ENCODE measurements at places on chromosomes 5 and 9.

DNA sequence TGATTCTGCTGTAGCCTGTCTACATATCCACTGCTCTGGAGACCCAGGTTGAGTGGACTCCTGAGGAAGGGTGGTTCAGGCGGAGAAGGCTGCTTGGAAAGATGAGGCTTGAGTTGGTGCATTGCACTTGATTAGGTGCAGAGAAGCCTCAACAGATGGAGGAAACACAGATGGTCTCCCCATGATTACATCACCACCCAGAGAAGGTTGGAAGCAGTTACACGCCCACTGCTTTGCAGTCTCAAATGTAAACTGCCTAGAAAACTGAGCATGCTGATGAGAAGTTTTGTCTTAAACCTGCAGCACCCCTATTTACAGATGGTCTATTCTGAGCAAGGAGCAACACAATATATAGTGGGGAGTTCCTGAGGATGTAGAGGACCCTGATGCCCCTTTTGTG, 266.6 kb downstream of the PIK3R1 start:
- DNase-seq = no peak

DNA sequence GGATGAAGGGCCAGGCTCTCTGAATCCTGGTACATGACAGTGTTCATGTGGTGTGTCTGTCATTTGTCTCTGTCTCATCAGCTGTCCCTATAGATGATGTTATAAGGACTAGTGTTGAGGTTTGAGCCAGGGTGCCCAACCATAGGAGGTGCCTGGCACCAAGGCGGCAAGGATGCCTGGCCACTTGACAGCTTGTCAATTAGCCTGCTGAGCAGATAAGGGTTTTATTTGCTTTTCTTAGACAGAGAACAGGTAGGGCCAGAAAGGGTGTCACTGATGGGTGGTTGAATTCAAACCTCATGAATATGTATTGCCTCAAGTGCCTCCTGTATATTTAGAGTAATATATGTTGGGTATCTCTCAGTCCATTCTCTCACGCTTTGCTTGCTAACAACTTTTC, 30.1 kb upstream of the AUH start:
- no peak for DNase-seq

DNA sequence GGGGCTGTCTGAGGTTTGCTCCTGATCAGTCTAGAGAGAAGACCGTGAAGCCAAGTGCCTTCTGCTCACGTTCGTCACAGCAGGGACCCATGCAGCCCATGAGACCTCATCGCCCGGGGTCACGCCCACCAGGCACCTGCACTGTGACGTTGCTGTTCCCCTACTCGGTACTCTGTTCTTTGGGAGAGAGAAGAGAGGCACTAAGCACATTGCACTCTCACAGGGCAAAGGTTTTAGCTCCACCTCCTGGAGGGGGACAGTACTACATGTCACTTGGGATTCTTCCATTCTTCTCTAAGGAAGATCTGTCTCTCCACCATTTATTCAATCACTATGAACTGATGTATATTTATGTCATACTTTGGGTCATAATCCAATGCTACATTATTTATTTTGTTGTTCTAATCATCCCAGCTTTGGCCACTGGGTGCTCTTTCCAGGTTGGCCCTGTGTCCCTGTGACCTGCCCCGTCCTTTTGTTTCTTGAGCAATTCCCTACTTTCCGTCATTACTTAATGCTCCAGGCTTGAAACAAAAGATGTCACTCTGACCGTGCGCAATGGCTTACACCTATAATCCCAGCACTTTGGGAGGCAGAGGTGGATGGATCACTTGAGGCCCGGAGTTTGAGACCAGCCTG, 31.4 kb upstream of the BRD3 start:
- DNase-seq = no peak

DNA sequence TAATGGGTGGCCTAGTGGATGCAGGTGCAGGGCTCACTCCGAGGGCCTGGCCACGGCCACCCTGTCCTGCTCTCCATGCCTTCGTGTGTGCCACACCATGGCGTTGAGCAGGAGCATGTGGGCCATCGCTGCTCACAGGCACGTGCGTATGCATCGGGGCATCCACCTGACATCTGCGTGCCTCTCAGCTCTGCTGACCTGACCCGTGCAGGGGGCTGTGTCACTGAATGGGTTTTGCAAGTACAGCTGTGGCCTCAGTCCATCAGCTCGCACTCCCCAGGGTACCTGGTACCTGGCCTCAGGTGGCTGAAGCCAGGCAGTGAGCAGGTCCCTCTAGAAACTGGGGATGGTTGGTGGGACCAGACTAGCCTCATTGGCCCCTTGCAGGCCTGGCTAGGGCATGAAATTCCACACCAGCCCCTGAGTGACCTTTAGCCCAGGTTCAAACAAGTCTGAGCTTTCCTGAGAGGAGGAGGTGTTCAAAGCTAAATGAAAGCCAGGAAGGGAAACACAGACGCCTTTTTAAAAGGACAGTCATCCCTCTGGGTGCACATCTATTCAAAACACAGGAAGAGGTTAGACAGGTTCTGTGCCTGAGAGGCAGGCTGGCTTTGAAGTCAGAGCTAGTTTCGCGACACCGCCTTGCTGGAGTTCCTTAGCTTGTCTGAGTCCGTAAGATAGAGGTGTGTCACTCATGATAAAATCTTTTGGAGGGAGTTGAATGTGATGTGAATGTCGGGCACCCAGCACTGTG, 74.0 kb downstream of the MACROH2A1 start:
- no peak for DNase-seq

DNA sequence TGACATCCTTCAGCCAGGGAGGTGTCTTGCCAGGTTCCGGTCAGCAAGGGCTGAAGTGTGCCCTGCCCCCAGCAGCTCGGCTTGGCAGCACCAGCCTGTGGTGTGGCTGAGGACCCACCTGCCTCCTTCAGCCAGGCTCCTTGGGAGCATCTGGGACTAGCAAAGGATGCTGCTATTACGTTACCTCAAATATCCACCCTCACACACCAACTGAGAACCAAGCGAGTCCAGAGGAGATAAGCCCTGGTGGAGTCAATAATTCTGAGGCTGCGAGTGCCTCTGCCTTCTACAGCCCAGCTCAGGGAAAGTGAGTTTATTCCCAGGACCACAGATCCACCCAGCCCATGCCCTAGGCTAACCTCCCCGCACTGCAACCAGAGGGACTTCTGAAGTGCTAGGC, 57.1 kb upstream of the FSTL4 start:
- DNase-seq = no peak

DNA sequence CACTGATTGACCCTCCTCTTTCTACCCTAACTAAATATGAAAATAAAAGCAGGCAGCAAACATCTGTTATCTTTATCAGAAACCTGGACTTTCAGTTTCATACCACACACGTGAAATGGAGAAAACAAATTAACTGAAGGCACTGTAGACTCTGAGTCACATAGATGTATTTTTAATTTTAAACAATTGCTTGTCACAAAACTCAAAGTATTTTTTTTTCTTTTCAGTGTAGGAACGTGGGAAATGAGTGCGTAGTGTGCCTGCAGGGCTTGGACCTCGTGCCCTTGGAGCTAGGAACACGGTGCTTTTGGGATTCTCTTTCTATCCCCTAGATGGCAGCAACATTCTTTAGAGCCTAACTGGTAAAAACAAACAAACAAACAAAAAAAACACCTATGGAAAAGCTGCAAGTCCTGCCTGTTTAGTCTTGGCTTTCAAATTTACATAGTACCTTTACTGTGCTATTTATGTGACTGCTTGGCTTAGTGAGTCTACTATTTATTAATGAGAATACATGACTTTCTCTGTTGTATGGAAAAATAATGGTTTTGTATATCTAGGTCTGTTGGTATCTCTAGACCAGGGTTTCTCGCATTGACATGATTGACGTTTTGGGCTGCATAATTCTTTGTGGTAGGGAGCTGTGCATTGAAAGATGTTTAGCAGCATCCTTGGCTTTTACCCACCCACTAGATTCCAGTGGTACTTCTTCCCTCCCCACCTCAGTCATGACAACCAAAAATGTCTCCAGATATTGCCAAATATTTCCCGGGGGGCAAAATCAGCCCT, 16.8 kb upstream of the ACTBL2 start:
- peak; percentile 39 for DNase-seq

DNA sequence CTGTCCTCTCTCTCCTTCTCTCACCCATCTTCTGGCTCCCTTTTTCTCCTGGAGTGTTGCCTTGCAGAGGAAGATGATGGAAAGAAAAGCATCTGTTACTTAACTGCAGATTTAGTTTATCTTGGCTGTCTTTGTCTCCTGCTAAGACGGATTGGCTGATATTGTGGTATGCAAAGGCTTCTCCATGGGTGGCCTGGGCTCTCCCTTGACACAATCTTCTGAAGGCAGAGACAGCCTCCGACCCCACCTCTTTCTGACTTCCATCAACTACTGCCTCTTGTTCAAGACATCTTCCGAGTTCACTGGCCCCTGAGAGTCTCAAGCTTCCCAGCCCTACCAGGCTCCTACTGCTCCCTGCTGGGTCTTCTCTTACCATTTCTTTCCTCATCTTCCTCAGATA, 403.7 kb downstream of the LRRC70 start:
- DNase-seq = no peak

DNA sequence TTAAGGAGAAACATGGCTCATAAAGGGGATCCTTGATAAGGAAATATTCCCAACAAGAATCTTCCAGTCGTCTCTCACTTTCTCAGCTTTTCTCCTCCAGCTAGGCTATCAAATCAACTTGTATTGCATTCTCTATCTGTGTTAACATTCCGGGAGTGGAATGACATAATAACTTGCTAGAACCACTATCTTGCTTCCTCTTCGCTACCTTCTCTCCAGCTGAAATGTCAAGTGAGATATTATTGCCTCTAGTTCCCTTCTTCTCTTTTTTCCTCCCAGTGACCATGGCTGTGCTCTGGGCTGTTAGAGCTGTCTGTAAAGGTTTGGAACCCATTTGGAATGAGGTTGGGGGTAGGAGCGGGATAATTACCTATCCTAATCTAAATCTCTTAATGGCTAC, 1329.5 kb upstream of the WWC1 start:
- no peak for DNase-seq

GRCh38 chr9:108535526-108535925, 320.3 kb downstream of the ACTL7B start:
- DNase-seq = no peak

GRCh38 chr5:463952-464351, 21.0 kb downstream of the EXOC3 start:
- DNase-seq = no peak

DNA sequence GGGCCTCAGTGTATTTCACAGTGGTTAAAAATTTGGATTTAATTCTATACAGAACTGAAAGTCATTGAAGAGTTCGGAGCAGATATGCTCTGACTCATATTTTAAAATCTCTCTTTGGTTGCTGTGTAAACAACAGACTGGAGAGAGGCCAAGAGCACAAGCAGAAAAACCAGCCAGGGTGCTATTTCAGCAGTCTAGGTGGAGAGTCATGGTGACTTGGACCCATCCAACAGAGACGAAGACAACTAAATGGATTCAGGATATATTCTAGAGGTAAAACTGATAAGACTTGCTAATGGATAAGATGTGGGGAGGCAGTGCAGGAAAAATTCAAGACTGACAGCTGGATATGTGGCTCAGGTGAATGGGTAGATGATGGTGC, 168.9 kb downstream of the MAPKAP1 start:
- peak; percentile 93 for DNase-seq

- DNase-seq = no peak
Measured at GRCh38 chr9:112772215-112772509, 21.6 kb downstream of the SNX30 start.

DNA sequence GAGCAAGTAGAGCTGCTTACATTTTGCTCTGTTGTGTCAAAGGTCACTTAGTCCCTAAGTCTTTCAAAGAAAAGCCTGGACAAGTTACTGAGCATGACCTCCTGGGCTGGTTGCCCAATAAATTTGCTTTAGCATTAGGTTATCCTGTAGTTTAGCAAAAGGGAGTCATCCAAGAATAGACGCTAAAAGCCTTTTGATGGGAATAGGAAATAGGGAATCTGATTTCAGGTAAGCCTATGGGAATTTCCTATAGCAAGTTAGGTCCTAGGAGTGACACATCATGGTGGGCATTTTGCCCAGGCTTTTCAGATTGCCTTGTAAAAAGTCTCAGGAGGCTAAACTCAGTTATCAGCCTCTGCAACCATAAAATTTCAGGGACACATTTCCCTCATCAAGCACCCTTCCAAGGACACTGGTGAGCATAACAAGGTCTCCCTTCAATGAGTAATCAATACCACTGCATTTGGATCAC, 67.6 kb upstream of the RANBP3L start:
- peak; percentile 55 for DNase-seq

- no peak for DNase-seq
Measured at GRCh38 chr5:53426878-53427277, 53.6 kb upstream of the FST start.

GRCh38 chr5:67974054-67974453, 241.5 kb upstream of the PIK3R1 start:
- DNase-seq = no peak

- peak; percentile 69 for DNase-seq
Measured at GRCh38 chr5:65100911-65101631, 332.3 kb downstream of the CWC27 start.

GRCh38 chr9:97176206-97176605, 131.3 kb upstream of the CCDC180 start:
- no peak for DNase-seq

DNA sequence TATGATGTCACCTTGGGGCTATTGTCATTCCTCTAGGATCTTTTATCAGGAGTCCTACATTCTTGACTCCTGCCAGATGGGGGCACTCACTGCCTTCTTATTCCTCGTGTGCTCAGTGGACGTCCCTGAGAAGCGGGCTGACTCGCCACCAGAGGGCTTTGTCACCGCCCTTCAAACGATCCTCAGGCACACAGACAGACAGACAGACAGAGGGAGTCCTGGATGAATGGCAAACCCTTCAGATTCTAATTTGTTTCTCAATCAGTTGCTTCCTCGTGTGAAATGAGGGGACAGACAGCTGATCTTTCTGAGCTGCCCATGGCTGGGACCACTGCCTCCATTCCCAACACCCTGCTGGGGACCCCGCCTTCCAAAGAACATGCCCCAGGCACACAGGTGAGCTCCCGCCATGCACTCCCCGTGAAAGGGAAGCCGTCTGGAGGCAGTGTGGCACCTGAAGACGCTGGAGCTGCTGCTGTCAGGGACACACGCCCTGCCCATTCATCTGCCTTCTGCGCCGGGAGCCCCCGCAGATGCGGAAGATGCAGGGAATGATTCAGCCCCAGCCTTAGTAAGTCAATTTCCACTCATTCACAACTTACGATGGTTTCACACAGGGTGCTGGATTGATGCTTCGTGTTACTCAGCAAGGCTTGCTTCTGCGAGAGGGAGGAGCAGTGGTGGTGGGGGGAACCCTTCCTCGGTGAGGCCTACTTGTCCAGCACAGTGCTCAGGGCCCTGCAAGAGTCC, 24.9 kb upstream of the SH3PXD2B start:
- peak; percentile 67 for DNase-seq

GRCh38 chr5:118139361-118139760, 849.0 kb downstream of the DTWD2 start:
- DNase-seq = no peak

Data from astrocyte (in vitro differentiated cells and primary cell).